NCI-H187 (cell line): ENCODE measurements at places on chromosomes 13 and 19.

DNA sequence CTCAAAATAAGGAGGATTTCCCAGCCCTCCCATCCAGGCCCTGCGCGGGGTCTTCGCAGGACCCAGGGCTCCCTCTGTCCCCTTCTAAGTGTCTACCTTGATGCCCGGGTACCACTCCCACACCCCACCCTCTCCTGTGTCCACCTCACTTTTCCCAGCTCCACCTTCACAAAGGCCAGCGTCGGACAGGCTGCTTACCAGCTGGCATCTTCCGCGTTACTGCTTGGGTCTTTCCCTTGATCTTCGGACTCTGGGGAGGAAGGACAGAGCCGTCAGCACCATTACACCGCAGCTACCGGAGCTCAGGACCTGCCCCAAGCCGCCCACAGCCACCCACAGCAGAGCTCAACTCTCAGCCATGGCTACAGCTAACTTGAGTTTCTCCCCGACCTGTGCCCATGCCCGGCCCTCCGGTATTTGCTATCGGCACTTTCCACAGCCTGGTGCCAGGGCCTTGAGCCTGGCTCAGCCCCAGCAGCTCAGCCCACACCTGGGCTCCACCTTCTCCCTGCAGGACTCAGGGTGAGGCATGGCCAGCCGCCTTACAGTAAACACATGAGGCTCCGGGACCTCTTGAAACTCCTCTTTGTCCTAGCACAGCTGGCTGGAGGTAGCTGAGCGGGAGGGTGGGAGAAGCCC is 3.8 kb downstream of the C13orf46 start:
- no peak for DNase-seq

DNA sequence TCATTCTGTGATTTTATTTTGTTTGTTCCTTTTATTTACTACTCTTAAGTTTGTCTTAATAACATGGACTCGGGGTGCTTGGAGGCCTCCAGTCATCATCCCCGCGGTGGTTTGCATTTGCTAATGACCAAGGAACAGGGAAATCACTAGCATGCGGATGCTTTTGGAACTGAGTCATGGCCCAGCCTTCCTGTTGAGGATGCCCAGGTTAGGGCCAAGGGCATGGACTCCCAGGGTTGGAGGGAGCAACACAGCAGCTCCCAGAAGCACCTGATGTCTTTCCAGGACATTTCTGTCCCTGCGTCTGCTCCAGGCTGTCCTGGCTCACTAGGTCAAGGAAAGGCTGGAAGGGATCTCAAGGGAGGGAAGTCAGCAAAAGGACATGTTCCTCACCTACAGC is 423.7 kb upstream of the TSHZ3 start:
- DNase-seq: no peak

GRCh38 chr19:35168196-35168595 is 13.7 kb downstream of the FXYD5 start:
- DNase-seq: no peak

DNA sequence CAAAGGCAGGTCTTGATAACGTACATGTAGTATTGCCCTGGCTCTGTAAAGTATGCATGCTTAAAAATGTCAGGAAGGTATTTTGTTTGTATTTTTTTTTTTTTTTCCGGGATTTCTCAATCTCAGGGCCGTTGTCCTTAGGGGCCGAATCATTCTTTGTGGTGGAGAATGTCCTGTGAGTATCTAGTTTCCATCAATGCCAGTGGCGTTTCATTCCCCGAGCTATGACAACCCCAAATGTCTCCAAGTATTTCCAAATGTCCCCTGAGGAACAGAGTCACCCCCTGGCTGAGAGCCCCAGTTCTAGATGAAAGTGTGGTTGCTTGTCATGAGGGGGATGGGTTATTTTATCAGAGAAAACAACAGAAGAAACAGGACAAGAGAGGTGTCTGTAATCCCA is 68.7 kb downstream of the ACSBG2 start:
- DNase-seq: no peak

DNA sequence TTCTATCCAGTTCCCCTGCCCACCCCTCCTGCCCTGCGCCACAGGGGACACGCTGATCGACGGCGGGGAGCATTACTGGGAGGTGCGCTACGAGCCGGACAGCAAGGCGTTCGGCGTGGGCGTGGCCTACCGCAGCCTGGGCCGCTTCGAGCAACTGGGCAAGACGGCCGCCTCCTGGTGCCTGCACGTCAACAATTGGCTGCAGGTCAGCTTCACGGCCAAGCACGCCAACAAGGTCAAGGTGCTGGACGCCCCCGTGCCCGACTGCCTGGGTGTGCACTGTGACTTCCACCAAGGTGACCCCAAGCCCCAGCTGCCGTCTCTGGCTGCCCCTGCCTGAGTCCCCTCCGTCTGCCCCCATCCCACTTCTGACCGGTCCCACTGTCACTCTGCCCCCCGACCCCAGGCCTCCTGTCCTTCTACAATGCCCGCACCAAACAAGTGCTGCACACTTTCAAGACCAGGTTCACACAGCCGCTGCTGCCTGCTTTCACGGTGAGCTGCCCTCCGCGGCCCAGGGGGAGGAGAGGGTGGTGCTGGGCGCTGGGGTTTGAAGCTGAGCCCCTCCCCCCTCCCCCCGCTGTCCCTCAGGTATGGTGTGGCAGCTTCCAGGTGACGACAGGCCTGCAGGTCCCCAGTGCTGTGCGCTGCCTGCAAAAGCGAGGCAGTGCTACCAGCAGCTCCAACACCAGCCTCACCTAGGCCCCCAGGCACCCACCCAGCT is 15.5 kb downstream of the STAP2 start:
- DNase-seq: no peak

GRCh38 chr19:17762505-17763229 is 11.4 kb downstream of the FCHO1 start:
- no peak for DNase-seq

DNA sequence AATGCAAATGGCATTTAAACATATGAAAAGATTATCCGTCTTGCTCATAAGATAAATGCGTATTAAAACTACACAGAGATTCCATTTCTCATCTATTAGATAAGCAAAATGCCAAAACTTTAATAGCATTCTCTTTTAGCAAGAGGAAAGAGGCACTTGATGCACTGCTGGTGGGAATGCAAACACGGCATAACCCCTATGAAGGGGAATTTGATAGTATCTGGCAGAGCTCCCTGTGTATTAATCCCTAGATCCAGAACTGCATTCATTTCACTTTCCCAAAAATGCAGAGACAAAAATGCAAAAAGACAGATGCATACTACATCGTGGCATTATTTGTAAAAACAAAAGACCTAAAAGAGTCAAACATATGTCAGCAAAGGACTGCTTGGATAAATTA is 193.6 kb upstream of the STARD13 start:
- no peak for DNase-seq

- DNase-seq: no peak
Measured at GRCh38 chr13:40130871-40131636, 475.6 kb downstream of the COG6 start.

DNA sequence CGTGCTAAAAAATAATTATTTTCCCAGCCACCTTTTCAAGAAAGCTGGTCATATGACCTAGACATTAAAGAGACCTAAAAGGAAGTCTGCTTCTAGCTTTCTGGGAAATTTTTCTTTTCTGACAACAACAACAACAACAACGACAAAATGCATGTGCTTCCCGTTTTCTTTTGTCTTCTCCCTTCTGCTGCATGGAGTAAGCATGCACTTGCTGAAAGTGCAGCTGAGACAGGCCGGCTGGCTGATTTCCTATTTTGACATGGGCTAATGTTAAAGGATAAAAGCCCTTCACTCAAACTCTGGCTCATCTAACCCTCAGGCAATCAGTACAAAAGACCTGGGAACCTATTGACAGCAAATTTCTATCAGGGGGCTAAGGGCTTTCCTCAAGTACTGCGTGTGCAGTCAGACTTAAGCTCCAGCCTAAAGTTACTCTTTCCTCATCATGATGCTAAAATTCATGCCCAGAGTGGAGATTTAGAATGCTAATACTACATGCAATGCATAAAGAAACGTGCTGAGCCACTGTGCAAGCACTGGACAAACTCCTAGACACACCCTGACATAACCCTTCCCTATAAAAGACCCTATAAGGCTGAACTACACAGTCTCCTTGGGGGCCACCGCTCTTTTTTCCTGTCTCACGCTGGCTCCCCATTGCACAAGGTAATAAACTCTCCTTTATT is 811.1 kb downstream of the UQCRFS1 start:
- no peak for DNase-seq

DNA sequence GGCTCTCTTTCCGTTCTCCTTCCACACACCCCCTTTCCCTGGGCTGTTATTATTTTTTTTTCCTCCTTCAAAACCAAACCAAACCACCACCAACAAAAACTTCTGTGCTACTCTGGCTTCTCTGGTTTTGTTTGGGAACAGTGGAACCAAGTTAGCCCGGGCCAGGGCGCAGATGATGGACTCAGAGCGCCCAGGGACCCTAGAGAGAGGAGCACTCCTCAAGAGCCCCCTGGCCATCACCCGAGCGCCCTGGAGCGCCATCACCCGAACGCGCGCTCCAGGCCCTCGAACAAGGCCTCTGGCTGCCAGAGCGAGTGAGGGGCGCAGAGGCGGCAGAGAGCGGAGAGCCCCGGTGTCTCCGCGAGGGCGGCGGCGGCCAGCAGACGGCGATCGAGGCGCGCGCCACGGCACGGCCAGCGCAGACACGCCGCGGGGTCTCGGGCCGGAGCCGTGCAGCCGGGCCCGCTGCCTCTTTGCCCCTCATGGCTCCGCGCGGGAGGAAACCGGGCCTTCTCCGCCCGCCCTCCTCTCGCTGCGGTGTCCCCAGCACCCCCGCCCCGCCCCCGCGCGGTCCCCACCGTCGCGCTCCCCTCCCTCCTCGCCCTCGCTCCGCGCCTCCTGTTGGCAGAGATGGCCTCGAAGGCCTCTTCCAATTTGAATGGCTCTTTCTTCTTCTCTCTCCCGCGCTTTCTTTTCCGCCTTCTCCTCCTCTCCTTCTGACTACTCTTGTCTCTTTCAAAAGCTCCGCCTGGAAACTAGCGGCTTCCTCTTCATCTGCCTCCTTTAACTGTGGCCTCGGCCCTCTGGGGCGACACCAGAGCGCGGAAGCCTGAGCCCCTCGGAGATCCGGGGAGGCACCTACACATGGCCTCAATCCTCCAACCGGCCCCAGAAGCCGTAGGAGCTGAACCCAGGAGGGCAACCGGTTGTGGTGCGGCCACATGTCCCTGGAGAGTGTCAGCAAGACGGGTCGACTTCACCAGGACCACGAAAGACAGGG is 4.1 kb upstream of the SOX1 start:
- no peak for DNase-seq

GRCh38 chr19:48873476-48874302 is 1.5 kb downstream of the PPP1R15A start:
- no peak for DNase-seq

DNA sequence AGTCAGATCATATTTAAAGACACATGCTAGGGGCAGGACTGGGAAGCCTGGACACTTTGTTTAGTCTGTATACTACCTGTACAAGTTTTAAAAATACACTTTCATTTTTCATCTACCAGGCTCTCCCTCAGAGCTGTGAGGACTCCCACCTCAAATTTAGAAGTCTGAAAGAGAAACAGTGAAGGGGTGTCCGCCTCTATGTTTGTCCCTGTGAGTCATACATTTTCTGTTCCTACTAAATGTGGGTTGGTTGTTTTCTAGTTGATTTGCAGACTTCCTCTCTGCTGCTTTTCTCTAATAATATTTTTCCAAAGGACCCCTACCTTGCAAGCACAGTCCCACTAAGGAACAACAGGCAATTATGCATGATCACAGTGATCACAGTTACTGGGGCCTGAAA is 110.5 kb downstream of the ENOX1 start:
- DNase-seq: no peak

- no peak for DNase-seq
Measured at GRCh38 chr19:4896372-4896771, 6.3 kb downstream of the ARRDC5 start.

DNA sequence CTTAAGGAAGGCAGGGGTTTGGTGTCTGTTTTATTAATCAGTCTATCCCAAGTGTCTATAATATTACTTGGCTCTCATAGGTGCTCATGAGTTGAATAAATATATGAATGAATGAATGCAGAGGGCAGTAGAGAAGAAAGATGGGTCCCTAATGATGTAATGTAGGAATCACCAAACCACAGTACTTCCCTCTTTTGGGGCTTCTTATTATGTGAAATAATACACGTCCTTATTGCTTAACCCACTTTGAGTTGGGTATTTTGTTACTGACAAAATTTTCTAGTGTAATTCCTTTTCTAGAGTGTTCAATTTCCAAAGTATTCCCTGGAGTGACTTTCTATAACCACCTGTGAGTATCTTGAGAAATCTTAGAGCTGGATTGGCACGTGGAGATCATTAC is 13.2 kb downstream of the KLK5 start:
- no peak for DNase-seq

DNA sequence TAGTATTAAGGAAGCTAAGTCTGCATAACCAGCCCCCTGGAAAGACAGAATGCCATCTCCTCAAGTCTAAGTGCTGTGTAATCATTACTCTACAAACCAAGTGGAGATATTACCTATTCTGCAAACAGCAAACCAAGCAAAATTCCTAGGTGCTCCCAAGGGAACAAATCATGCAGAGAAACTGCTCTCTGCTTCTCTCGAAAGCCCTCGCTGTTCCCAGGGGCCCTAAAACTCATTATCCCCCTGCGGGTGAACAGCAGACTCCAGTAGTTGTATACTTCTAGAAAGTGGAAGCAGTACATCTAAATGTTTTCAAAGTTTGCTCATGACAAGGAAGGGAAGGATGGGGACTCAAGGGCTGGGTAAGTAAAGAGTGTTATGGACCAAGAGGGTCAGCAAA is 3.2 kb downstream of the DLEU7 start:
- DNase-seq: no peak

DNA sequence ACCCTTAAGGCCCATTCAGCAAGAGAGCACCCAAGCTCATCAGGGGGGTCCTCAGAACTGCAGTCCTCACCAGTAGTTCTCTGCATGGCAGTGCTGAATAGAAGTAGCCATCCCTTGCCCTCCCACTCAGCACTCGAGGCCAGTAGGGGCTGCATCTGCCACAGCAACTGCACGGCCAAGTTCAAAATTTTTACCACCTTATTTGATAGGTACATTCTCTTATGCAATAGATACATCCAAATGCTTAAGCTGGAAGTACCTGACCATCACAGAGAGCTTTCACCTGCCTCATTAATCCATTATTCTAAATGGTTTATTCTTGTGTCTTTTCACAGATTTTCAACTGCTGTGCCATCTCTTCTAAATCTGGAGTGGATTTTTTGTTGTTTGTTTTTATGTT is 1307.4 kb downstream of the SLITRK5 start:
- DNase-seq: no peak

DNA sequence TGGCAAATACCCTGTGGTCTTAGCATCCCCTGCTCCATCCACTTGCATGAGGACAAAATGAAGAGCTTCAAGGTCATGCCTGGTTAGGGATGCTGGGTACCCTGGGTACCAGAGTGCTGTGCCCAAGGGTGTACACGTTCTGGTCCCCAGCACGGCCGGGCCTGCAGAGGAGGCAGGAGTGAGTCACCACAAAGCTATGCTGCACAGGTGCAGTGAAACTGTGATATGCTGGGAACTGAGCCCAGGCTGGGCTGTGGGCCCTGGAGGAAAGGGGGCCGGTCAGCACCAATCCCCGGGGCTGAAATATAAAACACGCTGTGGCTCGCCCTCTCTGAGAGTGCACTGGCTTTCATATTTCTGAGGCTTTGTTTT is 95.1 kb downstream of the TSHZ3 start:
- DNase-seq: no peak

- no peak for DNase-seq
Measured at GRCh38 chr13:112358156-112358555, 18.0 kb upstream of the SPACA7 start.
